ENCODE measurements at places on chromosomes 16 and 17.
A peak's percentile ranks its signal among the peaks of the same experiment; 100 is the strongest.

GRCh38 chr17:47744168-47745036, 11.4 kb downstream of the TBX21 start:
- H3K4me3 ChIP-seq, result no peak overlapping the region
- DNase-seq, result no peak

GRCh38 chr16:85564277-85565051, 48.7 kb upstream of the GSE1 start:
- DNase-seq, result no peak
- H3K36me3 ChIP-seq, result no peaks in the 10 kb centered on the region
- H3K27me3 ChIP-seq, result no peaks in the 10 kb centered on the region
- peaks cover 91% of the 10 kb centered on the region for H3K4me1 ChIP-seq
- no peak overlapping the region for H3K4me3 ChIP-seq
- H3K27ac ChIP-seq, result peak overlapping the region; percentile 72

GRCh38 chr16:51981725-51982124, 565.2 kb downstream of the TOX3 start:
- no peak overlapping the region for H3K27ac ChIP-seq
- H3K27me3 ChIP-seq, result no peaks in the 10 kb centered on the region
- no peaks in the 10 kb centered on the region for H3K36me3 ChIP-seq
- DNase-seq, result no peak
- H3K4me1 ChIP-seq, result no peaks in the 10 kb centered on the region

DNA sequence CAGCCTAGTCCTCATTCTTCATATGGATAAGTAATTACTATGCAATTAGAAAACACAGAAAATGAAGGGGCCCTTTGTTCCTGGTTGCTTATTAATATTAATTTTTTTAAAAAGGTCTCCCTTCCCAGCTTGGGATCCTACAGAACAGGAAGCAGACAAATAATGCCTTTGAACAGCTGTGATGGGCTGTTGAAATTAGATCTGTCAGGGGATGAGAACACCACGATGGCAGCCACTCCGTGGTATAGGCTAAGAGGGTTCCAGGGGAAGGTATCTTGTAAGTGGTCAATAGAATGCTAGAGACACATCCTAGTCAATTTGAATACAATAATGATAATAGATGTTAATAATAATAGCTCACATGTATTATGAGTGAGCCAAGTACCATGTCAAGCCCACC, 83.1 kb downstream of the CCDC182 start:
- peaks cover 6% of the 10 kb centered on the region for H3K4me1 ChIP-seq
- H3K27me3 ChIP-seq, result no peaks in the 10 kb centered on the region
- peak overlapping the region; percentile 37 for H3K27ac ChIP-seq
- DNase-seq, result no peak
- H3K4me3 ChIP-seq, result no peak overlapping the region

DNA sequence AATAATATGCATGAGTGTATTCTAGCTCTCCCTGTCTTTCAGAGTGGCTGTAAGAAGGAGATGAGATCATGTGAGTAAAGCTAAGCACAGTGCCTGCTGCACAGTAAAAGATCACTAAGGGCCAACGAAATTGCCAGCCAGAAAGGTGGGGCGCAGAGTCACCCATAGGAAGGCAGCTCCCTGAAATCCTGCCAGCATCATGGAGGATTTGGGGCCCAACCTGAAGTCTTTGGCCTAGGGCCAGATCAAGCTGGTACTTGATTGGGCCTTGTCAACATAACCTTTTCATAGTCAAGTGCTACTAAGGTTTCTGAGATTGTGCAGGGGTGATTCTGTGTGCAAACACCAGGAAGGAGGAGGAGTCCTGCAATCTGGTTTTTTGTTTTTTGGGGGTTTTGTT, 16.5 kb downstream of the SCNN1B start:
- no peak overlapping the region for H3K4me3 ChIP-seq
- peak overlapping the region; percentile 56 for H3K27ac ChIP-seq
- H3K4me1 ChIP-seq, result peaks cover 18% of the 10 kb centered on the region

DNA sequence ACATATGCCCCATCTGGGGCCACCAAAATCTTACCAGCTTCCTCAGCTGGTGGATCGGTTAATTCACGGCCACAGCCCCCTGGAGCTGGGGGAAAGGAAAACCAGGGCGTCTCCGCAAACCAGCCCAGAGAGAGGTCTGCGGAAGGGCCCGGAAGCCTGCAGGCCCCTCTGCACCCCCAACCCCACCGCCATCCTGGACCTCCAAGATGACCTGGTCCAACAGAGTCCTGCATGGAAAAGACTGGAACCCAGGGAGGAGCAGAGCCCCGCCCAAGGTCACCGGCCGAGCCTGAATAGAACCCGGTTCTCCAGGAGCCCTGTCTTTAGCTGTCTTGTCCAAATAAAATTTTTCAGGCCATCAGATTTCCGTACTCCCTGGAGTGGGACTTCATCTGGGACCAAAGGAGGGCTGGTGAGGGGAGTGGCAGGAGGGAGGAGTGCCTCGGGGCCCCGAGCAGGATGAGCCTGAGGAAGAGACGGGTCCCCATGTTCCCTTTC, 37.4 kb upstream of the NDRG4 start:
- H3K27ac ChIP-seq, result peak overlapping the region; percentile 36
- peak; percentile 45 for DNase-seq
- H3K36me3 ChIP-seq, result no peaks in the 10 kb centered on the region
- H3K4me3 ChIP-seq, result no peak overlapping the region
- H3K27me3 ChIP-seq, result peaks cover 34% of the 10 kb centered on the region
- H3K4me1 ChIP-seq, result peaks cover 12% of the 10 kb centered on the region

DNA sequence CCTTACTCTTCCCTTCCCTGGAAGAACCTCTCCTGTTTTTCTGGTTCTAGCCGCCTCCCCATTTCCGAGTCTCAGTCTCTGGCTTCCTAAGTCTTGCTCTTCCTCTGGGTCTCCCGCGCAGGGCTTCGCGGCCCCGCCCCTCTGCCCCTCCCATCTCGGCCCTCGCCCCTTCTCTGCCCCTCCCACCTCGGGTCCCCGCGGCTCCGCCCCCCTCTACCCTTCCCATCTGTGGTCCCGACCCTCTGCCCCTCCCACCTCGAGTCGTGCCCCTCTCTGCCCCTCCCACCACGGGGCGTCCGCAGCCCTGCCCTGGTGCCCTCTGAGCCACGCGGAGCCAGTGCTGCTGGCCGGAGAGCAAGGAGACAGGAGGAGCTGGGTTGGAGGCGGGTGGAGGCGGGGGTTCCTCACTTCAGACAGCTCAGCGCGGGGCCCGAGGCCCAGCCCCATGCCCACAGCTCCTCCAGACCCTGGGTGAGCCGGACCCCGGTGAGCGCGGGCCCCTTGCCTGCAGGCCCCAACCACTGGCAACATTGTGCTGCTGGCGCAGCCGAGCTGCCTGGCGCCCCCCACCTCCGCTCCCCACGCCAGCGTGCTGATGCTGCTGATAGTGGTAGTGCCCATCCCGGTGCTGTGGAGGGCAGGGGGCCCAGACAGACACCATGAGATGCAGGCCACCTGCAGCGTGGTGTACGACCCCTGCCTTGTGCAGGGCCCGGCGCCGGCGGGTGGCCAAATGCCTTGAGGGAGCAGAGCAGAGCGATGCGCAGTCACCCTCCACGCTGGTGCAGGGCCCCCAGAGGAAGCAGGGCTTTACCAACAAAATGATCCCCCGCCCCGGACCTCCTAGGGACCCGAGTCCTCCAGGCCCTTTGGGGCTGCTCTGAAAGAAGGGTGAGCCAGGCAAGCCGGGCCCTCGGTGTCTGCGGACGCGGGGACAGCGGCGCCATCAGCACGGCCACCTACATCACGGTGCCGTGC, 2115.3 kb downstream of the TP53TG3F start:
- H3K4me3 ChIP-seq, result no peak overlapping the region
- H3K36me3 ChIP-seq, result no peaks in the 10 kb centered on the region
- no peaks in the 10 kb centered on the region for H3K27me3 ChIP-seq

GRCh38 chr16:84043486-84044117, 1.0 kb upstream of the SLC38A8 start:
- no peaks in the 10 kb centered on the region for H3K36me3 ChIP-seq
- peaks cover 3% of the 10 kb centered on the region for H3K4me1 ChIP-seq
- no peak overlapping the region for H3K27ac ChIP-seq
- peak; percentile 32 for DNase-seq
- no peaks in the 10 kb centered on the region for H3K27me3 ChIP-seq

DNA sequence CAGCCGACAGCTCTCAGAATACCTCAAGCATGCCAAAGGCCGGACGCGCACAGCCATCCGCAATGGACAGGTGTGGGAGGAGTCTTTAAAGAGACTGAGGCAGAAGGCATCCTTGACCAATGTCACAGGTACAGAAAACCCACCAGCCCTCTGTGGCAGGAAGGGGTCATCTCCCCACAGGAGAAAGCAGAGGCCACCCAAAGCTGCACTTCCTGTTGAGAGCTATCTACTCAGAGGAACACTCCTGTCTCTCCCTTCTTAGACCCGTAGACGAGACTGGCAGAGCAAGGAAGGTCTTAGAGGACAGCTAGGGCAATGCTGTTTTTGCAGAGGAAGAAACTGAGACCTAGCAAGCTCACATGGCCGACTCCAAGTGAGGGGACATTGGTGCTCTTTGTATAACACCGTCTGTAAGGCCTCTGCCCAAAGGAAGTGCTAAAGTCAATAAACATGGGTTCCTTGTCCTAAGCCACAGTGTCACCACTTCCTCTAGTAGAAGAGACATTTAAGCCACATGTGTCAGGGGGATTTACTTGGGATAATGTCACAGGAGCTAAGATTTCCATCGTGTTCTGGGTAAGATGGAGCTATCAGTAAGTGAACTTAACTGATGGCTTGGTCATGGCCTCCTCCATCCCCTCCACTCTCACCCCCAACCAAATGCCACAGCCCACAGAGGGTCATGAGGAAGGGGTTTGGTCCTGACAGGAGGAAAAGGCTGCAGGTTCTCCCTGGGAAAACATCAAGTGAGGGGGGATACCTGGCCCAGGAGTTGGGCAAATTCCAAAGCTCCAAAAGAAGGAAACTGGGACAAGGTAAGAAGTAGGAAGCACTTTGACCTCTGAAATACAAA, 9.4 kb downstream of the LPO start:
- no peaks in the 10 kb centered on the region for H3K27me3 ChIP-seq
- DNase-seq, result no peak
- no peaks in the 10 kb centered on the region for H3K36me3 ChIP-seq
- peaks cover 13% of the 10 kb centered on the region for H3K4me1 ChIP-seq
- no peak overlapping the region for H3K27ac ChIP-seq

- no peak overlapping the region for H3K27ac ChIP-seq
- no peaks in the 10 kb centered on the region for H3K36me3 ChIP-seq
- H3K4me3 ChIP-seq, result no peak overlapping the region
Observed at GRCh38 chr17:76280650-76281049, 15.5 kb downstream of the UBALD2 start.

GRCh38 chr17:27288183-27288582, 5.7 kb upstream of the WSB1 start:
- H3K4me3 ChIP-seq, result no peak overlapping the region
- DNase-seq, result no peak
- no peak overlapping the region for H3K27ac ChIP-seq
- H3K27me3 ChIP-seq, result no peaks in the 10 kb centered on the region
- peaks cover 18% of the 10 kb centered on the region for H3K4me1 ChIP-seq

DNA sequence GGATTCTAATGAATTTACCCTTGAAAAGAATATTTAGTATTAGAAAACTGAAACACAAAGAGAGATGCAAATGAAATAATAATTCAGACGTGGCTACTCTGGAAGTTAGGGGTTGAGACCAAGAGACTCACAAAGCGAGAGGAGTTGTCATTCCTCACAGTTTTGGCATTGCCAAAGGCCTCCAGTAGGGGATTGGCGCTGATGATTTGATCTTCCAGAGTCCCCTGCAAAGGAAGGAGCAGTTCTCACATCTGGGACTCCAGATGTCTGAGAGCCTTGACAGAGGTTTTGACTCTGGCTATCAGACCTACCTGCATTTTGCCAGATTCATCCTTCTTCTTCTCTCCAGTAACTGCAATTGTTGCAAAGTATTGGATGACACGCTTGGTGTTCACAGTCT, 6.6 kb downstream of the MYH8 start:
- H3K27me3 ChIP-seq, result no peaks in the 10 kb centered on the region
- H3K4me1 ChIP-seq, result no peaks in the 10 kb centered on the region
- H3K4me3 ChIP-seq, result no peak overlapping the region
- H3K36me3 ChIP-seq, result no peaks in the 10 kb centered on the region
- no peak for DNase-seq
- H3K27ac ChIP-seq, result no peak overlapping the region

GRCh38 chr17:46010597-46011186, 11.6 kb downstream of the STH start:
- H3K36me3 ChIP-seq, result no peaks in the 10 kb centered on the region
- no peak for DNase-seq
- no peak overlapping the region for H3K4me3 ChIP-seq

DNA sequence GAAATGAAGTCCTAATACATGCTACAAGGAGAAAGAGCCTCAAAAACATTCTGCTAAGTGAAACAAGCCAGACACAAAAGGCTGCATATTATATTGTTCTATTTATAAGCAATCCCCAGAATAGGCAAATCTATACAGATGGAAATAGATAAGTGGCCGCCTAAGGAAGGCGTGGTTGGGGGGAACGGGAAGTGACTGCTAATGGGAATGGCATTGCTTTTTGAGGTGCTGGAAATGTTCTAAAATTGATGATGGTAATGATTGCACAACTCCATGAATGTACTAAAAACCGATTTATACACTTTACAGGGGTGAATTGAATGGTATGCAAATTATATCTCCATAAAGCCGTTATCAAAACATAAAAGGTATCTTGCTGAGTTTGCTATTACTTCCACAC, 67.7 kb downstream of the GAS7 start:
- no peak overlapping the region for H3K4me3 ChIP-seq
- H3K36me3 ChIP-seq, result no peaks in the 10 kb centered on the region
- H3K27me3 ChIP-seq, result no peaks in the 10 kb centered on the region
- no peak for DNase-seq
- no peak overlapping the region for H3K27ac ChIP-seq

GRCh38 chr16:67387479-67388079, 5.7 kb downstream of the TPPP3 start:
- no peaks in the 10 kb centered on the region for H3K27me3 ChIP-seq
- H3K36me3 ChIP-seq, result no peaks in the 10 kb centered on the region
- H3K4me3 ChIP-seq, result no peak overlapping the region
- H3K27ac ChIP-seq, result no peak overlapping the region
- peaks cover 24% of the 10 kb centered on the region for H3K4me1 ChIP-seq

- H3K4me1 ChIP-seq, result no peaks in the 10 kb centered on the region
- no peak overlapping the region for H3K4me3 ChIP-seq
- H3K27me3 ChIP-seq, result no peaks in the 10 kb centered on the region
- DNase-seq, result no peak
Observed at GRCh38 chr16:25037632-25038031, 22.5 kb upstream of the ARHGAP17 start.

DNA sequence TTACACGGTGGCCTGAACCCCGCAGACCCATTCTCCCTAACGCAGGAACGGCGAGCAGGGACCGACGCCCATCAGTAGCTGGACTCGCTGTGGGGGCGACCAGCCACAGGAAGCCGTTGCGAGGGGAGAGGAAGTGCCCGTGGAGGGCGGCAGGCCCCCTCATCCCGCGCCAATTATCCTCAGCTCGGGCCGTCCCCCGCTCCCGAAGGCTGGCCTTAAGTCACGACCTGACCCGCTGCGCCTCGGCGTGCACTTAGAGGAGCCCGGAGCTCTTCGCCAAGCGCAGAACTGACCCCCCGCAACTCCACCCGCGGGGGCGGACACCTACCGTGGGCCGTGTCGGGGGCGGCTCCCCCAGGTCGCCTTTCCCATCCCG, 401 bp downstream of the ARL16 start:
- DNase-seq, result no peak
- peak overlapping the region; percentile 92 for H3K4me3 ChIP-seq
- H3K36me3 ChIP-seq, result peaks cover 25% of the 10 kb centered on the region
- H3K27me3 ChIP-seq, result no peaks in the 10 kb centered on the region
- H3K27ac ChIP-seq, result peak overlapping the region; percentile 82
- H3K4me1 ChIP-seq, result peaks cover 31% of the 10 kb centered on the region

Data from upper lobe of left lung (tissue), 6 donors.